ENCODE measurements at places on chromosomes 5 and 9.

GRCh38 chr9:13587571-13587970 lies 308.1 kb upstream of the MPDZ start:
- no peak for DNase-seq

DNA sequence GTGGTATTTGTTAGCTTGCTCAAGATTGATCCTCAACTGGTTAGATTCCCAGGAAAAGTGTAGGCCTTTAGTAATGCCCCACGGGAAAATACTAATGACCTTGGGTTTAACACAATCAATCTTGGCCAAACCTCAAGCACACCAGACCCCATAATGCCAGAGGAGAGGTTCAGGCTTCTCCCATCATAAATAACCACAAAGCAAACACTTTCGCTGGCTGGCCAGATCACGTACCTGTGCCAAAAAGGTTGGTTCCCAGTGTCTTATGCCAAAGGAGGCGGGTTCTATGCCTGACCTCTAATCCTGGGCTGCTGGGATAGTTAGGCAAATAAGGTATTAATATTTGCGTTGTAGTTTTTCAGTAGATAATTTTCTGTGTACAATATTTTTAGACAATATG lies 379.2 kb upstream of the CDH18 start:
- DNase-seq, result no peak

GRCh38 chr9:123933440-123934212 lies 3.7 kb upstream of the DENND1A start:
- no peak for DNase-seq

DNA sequence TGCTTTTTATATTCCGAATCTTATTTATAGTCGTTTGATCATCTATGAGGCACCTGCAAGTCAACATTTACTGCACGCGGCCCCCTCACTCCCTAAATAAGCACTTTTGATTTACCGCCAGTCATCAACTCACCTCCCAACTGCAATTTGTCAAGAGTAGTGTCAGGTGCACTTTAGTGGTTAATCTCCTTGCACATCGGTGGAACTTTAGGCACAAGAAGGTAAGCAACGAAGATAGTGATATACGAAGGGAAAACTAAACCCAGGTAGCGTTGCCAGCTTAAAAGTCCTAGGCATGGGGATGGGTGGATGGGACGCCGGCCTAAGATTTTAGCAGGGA lies 513 bp upstream of the RNF180 start:
- DNase-seq, result no peak

DNA sequence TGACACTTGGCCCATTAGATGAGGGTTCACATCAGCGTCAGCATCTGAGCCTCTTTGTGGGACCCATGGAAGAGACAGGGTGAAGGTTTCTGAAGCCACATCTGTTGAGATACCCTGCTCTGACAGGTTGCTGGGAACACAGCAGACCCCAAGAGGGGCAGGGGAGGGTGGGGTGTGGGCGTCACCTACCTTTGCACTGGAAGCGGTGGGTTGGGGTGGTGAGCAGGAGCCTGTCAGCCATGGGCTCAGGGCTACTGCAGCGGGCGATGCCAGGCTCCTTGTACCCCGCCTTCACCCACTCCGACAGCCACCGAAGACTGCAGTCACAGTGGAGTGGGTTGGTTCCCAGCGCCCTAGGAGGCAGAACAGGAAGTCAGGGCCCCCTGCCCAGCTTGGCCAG lies 131.5 kb upstream of the PANK3 start:
- no peak for DNase-seq

DNA sequence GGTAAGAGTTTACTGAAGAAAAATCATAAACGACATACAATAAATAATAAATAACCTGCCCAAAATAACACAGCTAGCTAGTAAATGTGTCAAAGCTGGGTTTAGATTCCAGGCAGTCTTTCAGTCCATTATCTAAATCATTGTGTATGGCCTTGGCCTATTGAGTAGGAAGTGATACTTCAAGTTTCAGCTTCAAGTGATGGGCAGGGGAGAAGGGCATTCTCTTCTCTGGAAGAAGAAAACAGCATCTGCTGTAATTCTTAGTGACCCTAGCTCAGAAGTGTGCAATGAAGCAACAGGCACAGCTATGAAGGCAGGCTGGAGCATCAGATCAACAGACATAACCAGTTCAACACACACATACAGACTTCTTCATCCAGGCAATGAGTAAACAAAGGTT lies 42.5 kb downstream of the FNIP1 start:
- DNase-seq, result no peak

DNA sequence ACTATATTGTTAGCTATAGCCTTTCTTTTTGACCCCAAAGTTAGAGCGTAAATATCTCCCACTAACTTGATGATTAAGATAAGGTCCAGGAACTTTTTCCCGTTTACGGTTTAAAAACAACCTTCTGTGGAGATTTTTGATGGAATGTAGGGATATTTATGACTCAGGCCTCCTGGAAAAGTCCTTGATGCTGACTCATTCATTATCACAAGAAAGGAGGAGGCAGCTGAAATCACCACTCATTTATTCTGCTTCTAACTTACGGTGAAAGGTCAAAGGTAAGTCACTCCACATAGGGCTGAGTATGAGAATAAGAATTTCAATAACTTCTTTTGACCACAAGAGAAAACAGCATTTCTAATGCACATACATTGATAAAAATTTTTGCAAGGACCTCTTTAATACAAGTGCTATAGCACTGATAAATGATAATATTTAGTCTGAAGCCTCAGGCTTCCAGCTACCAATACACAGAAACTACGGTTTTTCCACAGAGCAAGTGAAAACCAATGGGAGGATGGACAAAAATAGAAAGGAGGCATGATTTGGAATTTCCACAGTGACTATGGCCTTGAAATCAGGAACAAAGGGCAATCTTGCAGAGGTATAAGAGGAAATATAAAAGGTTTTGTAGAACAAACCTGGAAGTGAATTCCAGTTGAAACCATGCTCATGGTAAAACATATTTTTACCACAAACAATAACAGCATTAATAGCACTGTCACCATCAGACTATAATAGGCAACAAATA lies 146.5 kb downstream of the PPP2R2B start:
- no peak for DNase-seq

DNA sequence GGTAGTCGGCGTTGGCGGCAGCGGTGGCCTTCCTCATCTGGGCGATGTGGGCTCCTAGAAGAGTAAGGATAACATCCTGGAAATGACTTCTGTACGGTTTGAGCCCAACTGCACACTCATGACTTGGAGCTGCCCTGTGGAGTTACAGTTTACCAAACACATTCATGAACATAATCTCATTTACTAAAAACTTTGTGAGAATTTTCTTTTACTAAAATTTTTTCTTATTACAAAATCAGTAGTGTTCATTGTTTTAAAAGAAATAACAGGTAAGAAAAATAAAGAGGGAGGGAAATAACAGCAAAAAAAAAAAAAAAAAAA lies 5.3 kb downstream of the FOXE1 start:
- DNase-seq, result no peak

- no peak for DNase-seq
Measured at GRCh38 chr5:16784843-16785791, 151.0 kb downstream of the MYO10 start.

- DNase-seq, result peak; percentile 48
Measured at GRCh38 chr9:98191671-98192502, 550 bp downstream of the CORO2A start.

DNA sequence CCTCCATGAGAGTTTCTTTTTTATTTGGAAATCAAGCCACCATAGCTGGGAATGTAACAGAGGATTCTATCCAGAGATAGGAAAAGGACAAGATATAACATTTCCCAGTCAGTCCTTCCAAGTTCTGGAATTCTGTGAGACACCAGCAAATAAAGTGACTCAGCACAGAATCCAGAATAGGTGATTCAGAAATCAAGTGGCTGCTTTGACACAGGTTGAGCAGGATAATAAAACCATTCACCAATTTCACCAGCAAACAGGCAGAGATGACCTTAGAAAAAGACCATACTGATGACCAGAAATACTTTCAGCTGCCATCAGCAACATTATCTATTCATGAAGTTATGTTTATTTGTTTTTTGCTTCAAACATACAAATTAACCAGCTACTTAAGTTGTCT lies 491.5 kb upstream of the TUSC1 start:
- no peak for DNase-seq

- DNase-seq, result peak; percentile 9
Measured at GRCh38 chr5:135487037-135487395, 34.9 kb upstream of the TIFAB start.

GRCh38 chr5:33238826-33239695 lies 201.7 kb upstream of the TARS1 start:
- no peak for DNase-seq

- no peak for DNase-seq
Measured at GRCh38 chr5:11973469-11973868, 69.2 kb upstream of the CTNND2 start.

DNA sequence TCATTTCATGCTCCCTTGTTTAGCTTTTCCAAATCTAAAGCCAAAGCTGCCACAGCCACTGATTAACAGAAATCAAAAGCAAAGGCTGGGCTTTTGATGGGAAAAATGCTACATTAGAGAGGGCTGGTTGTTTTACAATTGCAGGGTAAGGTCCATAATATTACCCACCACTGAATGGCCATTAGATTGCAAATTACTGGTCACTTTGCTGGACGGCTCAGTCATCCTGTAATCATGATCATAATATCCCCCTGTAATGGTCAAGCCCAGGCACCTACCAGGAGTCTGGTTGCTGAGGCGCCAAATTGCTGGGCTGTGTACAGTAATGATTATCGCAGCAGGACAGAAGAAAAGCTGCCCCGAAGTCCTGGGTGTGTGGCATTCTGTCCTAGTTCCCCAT lies 286.5 kb downstream of the ZSWIM6 start:
- no peak for DNase-seq

GRCh38 chr5:156330141-156330870 lies 3.3 kb downstream of the SGCD start:
- no peak for DNase-seq

DNA sequence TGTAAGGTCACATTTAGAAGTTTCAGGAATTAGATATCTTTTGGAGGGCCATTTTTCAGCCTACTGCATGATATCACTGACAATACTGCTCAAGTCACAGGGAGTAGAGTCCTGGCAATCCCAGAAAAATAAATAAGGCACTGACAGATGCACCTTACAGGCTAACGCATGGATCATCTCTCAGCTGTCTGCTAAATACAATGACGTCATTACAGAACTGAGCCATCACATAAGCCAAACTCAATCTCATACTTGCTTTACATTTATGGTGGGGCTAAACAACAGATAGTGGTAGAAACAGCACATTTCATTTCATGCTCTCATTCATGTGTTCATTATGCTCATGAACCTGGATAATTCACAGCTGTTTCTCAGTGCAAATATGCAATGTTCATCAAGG lies 243.7 kb downstream of the SEMA5A start:
- DNase-seq, result no peak

DNA sequence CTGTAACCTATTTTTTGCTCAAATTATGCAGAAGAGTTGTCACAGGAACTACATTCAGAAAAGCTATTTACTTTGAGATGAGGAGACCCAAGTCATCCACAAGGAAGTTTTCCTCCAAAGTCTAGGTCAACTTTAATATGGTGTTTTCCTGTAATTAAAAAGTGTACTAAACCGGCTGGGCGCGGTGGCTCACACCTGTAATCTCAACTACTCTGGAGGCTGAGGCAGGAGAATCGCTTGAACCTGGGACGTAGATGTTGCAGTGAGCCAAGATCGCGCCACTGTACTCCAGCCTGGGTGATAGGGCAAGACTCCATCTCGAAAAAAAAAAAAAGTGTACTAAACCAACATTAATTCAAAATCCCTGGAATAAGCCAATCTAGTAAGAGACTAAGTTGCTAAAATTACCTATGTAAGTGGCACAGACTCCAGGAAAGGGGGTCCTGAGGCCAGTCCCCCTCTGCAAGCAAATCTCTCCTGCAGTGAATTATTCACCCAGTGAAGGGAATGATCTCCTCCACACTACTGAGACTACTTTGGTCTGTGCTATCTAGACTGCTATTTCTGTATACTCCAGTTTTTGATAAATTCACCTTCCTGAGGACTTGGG lies 38.9 kb downstream of the FNBP1 start:
- DNase-seq, result no peak

DNA sequence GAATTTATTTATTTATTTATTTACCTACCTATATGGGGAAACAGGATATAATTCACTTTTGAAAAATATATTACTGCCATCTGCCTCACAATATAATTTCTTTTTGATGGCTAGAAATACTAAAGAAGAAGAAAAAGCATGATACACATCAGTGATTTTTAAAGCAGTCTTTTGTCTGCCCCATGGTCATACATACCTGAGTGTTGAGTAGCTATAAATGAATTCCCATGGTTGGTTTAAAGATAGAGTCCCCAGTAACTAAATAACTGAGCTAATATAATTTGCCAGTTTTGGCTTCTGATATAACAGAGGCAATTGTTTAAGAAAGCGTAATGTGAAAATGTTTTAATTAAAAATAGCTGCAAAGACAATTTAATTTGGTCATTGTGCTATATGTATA lies 447.8 kb downstream of the PDE4D start:
- no peak for DNase-seq

DNA sequence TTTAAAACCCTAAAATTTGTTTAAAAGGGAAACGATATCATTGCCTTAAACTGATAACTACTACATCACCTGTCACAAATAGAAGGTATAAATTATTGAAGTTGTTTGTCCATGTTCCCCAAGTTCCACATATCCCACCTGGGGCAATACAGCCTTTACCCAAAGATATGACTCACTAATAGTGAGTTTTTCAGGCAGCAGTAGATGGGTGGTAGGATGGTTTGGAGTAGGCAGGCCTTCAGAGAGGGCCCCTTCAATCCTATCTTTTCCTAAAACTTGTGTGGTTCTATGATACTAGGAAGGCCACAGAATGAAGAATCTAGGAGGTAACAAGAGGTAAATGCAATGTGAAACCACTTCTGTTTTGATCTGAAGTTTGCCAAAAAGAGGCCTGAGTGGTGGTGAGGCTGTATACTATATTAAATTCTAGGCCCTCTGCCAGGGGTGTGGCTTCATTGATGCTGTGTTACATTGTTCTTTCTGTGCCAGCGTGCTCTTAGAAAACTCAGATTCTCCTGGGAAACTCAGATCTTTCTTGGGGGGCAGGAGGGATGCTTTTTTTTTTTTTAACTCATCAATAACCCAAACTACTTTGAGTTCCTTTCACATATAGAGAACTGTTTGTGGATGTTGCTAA lies 7.2 kb downstream of the CYSTM1 start:
- peak; percentile 44 for DNase-seq

GRCh38 chr9:20394969-20395368 lies 227.3 kb downstream of the MLLT3 start:
- DNase-seq, result no peak

Measured in NCI-H345 (cell line).